ENCODE measurements at places on chromosomes 12 and 14. TPM values are rescaled to one million over a fixed set of nuclear protein-coding genes. Genes with fewer than 3 reads are reported as not detected.

TECPR2 gene
- 14.4 TPM for total RNA-seq

EPS8 gene
- 34.3 TPM for total RNA-seq

SIX6 gene
- not detected for total RNA-seq

KRT5 gene
- total RNA-seq: not detected

ADAM21 gene
- total RNA-seq: 0.19 TPM

FZD10 gene
- total RNA-seq: not detected

SDR9C7 gene
- total RNA-seq: not detected
